ENCODE measurements at places on chromosomes 1 and 21.

- no peak for DNase-seq
These were observed 36.8 kb upstream of the RPF1 start for GRCh38 chr1:84442256-84442655.

DNA sequence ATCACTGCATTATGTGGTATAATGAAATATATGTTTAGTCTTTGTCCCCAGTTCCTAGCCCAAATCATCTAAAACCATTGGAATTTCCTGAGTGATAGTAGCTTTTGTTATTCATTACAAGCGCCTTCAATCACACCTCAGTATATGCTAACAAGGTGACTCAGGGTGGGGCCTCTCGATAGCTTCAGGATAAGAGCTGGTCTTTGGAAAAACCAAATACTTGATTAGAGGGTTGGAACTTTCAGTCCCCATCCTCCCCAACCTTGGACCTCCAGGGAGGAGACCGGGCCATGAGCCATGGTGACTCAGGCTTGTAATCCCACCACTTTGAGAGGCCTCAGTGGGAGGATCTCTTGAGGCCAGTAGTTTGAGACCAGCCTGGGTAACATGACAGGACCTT is 5.1 kb upstream of the BRDT start:
- no peak for DNase-seq

GRCh38 chr21:35257413-35257812 is 208.3 kb upstream of the RUNX1 start:
- no peak for DNase-seq

DNA sequence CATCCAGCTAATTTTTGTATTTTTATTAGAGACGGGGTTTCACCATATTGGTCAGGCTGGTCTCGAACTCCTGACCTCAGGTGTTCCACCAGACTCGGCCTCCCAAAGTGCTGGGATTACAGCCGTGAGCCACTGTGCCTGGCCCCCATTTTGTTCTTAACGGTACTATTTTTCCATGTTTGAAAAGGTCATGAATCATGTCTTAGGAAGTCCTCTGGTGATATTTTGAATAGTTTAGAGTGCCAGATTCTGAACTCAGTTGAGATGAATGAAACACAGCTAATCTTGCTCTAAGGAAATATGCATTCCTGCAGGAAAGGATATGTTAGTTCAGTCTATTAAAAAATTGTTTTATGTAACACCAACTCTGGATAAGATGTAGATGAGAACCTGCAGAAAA is 62.6 kb upstream of the ATP2B4 start:
- no peak for DNase-seq

DNA sequence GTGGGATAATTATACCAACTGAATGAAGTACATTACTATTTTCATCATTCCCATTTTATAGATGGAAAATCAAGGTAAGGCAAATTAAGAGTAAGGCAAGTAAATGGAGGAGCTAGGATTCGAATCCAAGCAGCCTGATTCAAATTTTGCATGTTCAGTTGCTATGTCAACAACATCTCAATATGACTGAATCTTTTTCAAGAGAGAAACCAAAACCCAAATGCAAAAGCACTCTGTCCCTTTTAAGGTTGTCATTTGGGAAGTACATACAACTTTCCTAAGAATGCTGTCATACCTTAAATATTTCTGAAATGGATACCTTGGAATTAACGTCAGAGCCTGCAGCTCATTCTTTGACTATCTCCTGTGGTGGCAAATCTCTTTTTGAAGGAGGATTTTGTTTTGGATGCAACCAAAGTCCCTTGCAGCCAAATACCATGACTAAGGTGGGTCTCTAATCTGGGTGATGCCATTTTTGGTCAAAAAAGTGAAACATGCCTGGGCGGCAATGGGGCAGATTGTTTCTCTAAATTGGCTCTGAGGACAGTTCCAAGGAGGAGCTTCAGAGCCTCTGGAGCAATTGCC is 25.4 kb downstream of the ADAMTS1 start:
- DNase-seq: no peak

- no peak for DNase-seq
These were observed 2.5 kb downstream of the TGFBR3 start for GRCh38 chr1:91883470-91883869.

DNA sequence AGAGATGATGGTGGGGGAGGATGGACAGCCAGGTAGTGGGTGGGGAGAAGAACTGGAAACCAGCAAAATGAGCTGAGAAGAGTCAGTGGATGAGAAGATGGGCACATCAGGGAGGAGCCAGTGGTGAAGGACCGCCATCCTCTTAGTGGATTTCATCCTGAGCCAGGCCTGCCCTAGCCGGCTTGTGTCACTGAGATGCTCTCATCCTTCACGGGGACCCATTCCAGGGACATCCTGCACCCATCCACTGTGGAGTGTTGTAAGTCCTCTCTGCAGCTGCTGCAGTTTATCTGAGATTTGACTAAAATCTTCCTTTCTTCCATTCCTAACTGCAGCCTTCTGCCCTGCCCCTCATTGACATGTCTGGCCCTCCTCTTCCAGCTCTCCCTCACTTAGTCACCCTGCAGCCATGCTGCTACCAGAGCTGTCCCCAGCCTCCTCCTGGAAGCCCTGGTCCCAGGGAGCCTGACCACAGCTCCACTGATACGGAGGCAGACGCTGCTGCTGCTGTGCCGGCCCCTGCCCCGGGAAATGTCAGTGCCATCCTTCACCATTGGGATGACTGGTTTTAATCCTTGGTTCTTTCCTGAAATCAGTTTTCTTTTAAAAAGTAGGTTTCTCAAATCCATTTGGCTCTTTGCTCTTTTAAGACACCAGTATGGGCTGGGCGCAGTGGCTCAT is 33.2 kb downstream of the STUM start:
- no peak for DNase-seq

- DNase-seq: no peak
These were observed 11.9 kb upstream of the CBR3 start for GRCh38 chr21:36122977-36123376.

GRCh38 chr1:203796236-203796605 is 798 bp downstream of the ZBED6 start:
- no peak for DNase-seq

- DNase-seq: no peak
These were observed 30.1 kb downstream of the PCNT start for GRCh38 chr21:46354046-46354445.

DNA sequence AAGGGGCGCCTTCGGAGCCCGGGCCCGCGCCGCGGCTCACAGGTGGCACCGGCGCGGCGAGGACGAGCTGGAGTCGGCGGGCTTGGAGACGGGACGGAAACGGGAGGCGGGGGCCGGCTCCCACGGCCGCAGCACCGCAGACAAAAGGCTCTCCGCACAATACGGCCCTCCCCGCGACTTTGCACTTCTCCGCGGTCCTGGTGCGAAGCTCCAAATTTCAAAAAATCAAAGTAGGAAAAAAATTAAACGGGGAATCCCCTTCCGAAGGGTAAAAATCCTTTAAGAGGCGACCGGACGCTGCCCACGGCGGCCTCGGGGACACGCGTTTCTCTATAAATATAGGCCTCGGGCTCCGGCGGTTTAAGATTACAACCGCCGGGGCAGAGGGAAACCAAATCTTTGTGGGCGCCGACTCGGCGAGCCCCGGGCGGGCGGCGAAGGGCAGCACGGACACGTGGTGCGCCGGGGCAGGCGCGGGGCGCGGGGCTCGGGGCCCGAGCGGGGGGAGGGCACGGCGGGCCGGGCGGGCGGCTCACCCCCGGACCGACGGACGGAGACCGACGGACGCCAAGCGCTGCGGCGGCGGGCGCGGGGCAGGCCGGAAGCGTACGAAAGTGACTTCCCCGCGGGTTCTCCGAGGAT is 453 bp downstream of the PABPC4 start:
- no peak for DNase-seq

- no peak for DNase-seq
These were observed 5.4 kb upstream of the PGBD5 start for GRCh38 chr1:230431527-230431926.

- DNase-seq: no peak
These were observed at the start of gene KCNJ9 for GRCh38 chr1:160081261-160081936. Gene KCNJ9, plus strand, starts transcription at chr1:160081538. Its CDS starts 2,493 bp downstream, at chr1:160084031.

- DNase-seq: no peak
These were observed 1.6 kb downstream of the NRIP1 start for GRCh38 chr21:15063081-15063813.

GRCh38 chr1:98387701-98388100 is 273.8 kb upstream of the SNX7 start:
- no peak for DNase-seq

DNA sequence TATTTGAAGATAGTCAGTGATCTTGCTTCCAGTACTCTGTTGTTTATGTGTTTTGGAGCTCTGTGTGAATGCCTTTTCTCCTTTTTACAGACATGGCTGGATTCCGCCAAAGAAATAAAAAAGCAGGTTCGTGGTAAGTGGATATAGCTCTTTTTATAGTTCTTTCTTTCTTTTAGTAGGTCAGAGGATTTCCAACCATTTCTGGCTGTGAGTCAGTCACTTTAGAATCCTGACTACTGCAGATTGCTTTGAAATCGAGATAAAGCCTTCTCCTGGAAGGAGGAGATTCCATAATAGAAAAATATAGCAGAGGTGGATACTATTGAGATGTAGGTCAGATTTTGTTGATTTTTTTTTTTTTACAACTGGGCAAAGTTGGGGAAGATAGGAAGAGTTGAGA is 97.4 kb downstream of the EPB41 start:
- DNase-seq: no peak

DNA sequence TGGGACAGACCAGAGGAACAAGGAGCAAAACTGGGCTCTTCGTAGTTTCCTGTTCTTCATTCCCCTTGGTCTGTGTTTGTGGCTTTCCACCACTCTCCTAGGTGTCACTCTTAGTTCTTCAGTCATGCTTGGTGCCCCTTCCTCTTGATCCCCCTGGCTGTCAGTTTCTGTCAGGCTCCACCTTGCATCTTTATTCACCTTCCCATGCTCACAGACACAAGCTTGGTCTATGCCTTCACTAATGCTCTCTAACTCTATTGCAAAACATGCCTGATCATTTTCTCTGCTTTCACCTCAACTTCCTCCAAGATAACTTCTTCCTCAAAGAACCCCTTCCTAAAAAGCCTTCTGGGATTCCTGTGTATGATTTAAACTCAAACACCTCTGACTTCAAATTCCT is 122.9 kb downstream of the GLUL start:
- no peak for DNase-seq

GRCh38 chr1:152111515-152111968 is 3.7 kb downstream of the TCHH start:
- DNase-seq: no peak

DNA sequence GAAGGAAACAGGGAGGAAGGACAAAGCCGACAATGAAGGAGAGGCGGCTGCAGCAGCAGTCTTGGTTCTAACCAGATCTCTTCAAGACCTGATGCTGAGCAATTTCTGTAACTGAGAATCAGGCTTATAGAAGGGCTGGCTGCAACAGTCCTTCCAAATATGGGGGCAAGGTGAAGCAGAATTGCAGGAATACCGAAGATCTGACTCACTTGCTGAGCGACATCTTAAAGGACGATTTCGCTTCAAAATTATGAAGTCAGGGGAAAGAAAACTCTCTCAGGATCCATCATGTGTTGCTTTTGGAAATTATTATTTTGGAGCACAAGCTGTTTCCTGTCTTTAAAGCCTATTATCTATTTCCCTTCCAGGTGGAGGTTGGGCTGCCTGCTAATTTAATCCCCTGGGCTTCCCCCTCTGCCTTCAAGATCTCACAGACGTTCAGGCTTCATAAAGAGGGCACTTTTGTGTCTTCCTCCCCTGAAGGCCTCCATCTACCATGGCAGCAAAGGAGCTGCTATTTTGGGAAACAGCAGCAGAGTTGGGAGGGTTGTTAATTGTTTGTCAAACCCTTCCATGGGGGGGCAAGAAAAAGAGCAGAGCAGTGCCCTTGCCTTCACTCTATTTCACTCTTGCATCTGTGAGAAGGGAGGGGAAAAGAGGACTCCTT is 10.8 kb upstream of the IER5 start:
- DNase-seq: no peak

DNA sequence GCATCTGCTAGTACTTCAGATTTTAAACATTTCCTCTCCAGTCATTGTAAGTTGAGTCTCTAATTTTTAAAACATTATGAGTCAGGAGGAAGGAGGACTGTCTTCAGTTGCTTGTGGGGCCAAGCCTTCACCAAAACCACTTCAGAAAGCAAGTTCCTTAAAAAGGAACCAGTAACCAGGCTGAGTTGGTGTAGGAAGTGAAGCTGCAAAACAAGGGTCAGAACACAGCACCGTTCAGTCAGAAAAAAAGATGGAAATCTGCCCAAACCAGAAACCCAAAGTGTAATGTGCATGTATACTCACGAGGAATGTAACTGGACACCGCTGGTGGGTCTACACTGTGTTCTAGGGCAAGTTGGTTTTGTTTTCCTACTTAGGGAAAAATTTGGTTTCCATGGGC is 402.1 kb downstream of the SETD4 start:
- no peak for DNase-seq

GRCh38 chr1:238898856-238899255 is 487.5 kb upstream of the CHRM3 start:
- DNase-seq: no peak

GRCh38 chr1:181595234-181595633 is 111.9 kb downstream of the CACNA1E start:
- DNase-seq: no peak

DNA sequence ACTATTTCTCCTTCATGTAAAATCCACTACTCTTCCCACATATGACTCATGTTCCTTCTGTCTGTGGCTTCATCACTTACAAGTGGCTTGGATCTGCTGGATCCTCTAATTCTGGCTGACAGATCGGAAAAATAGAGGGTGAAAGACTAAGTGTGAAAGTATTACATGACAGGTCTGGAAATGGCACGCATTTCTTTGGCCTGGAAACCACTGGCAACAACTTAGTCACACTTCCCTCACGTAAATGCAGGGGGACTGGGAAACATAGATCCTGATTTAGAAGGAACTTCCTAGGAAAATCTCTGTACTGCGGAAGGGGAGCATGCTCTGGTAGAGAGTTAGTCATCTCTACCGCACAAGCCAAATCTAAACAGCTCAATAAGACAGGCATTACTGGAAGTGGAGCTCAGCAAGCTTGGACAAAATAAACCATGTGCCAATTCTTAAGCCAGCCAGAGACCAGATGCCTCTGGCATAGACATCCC is 305.4 kb upstream of the PTBP2 start:
- no peak for DNase-seq
